ENCODE measurements at places on chromosomes 4 and X.

DNA sequence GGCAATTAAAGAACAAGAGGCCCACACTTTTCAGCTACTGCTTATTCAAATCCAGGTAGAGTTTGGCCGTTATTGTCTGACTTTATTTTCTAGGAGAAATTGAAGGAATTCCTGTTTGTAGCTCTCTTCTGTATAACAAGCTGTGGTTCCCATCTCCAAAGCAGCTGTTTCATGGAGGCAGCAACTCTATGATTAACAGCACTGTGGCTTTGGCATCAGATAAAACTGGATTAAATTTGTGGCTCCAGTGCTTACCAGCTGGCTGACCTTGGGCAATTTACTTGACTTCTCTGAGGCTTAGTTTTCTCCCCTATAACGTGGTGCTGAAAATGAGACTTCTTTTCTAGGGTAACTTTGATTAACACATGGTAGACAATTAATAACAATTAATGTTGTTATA lies 28.1 kb downstream of the SLC30A9 start:
- no peak for DNase-seq

- DNase-seq, result no peak
Observed at GRCh38 chr4:72553540-72554337, 15.3 kb downstream of the ADAMTS3 start.

DNA sequence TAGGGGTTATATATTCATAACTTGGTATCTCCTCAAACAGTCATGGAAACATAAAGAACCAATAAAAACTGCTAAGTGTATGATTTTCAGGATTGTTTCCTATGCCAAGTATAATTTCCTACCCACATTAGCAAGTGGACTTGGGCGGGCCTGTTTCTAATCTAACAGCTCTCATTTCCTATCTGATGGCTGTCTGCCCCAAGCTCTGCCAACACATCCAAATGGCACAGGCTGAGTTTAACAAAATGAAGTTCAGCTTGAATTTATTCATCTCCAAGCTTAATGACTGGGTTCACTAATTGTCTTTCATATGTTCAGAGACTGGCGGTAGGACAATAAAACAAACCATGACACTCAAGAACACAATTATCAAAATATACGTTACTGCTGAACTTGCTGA lies 55.5 kb upstream of the S100G start:
- DNase-seq, result no peak

GRCh38 chrX:6468706-6469105 lies 66.2 kb downstream of the VCX3A start:
- DNase-seq, result no peak

DNA sequence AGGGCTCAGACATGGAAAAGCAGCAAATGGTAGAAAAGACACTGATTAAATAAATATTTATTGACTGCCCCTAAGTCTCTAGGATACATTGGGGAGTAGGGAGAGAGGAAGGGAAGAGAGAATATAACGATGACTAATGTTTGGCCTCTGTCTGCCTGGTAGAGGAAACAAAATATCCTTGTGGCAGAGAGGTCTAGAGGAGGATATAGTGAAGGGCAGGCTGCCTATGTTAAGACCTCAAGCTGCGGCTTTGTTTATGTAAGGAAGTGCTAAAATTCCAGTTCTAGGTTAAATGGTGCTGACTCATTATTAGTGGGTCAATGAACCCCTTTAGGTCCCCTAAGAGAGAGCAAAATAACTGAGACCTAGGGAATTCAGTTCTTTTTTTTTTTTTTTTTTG lies 427.3 kb upstream of the FTHL17 start:
- no peak for DNase-seq

DNA sequence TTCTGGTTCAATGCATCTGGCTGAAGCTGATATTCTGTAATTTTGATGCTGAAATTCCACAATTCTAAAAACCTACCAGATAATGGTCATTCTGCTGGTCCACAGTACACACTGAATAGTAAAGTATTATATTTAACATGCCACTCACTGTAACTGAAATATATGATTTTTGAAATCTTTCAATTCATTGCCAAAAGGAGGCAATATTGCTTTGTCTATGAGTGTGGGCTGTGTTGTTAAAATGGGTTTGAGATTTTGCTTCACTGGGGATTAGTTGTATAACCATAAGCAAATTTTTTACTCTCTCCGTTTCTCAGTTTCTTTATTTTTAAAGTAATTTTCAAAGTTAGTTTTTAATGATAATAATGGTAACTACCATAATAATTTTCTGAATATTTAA lies 1404.1 kb upstream of the IGFBP7 start:
- DNase-seq, result no peak

DNA sequence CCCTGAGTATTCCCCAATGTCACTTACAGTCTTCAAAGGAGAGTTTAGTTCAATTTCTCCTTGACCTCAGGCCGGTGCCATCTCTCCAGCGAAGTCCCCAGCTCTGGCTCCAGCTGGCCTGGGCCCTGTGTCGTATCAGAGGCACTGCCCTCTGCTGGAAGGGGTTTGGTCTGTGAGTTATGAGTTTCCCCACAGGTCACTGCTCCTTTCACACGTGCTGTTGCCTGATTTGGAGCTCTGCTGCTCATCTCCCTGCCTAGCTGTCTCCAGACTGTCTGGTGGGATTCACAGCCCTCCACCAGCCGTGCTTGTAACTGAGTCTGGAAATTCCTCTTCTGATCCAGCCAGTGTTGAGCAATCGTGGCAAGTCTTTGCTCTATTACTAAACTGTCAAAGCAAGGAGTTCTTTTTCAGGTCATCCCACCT lies at the start of gene RAP2C:
Gene RAP2C, minus strand, starts transcription at position 105 of the 426 bp plus-strand sequence. CDS start 2,179 bp downstream, outside the sequence.
- DNase-seq, result peak; percentile 31

GRCh38 chr4:108946237-108946636 lies 183.4 kb upstream of the ETNPPL start:
- no peak for DNase-seq

DNA sequence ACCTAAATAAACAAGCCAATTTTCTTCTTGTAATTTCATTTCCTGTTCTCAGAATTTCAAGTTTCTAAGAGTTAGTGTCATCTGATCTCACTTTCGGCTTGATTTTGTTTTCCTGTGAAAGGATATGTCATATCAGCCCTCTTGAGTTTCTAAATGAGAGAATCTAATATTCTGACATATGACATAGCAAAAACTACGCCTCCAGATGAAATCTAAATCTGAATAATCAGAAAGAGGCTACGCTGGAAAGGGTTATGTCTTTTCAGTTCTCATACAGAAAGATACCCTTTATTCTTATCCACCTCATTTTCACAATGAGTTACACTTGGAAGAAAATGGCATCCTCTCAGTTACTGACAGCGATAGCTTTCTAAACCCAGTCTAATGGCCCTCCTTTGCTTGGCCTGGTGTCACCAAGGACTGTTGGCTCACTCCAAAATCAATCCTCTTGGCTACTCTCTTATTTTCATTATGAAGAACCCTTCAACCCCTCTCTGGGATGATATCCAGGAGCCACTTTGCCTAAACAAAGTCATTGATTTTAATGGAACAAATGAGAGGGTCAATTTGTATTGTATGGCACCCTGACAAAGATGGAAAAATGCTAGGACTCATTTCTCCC lies 65.6 kb downstream of the ASB9 start:
- DNase-seq, result no peak

GRCh38 chr4:52946855-52947254 lies 84.7 kb downstream of the RASL11B start:
- no peak for DNase-seq

DNA sequence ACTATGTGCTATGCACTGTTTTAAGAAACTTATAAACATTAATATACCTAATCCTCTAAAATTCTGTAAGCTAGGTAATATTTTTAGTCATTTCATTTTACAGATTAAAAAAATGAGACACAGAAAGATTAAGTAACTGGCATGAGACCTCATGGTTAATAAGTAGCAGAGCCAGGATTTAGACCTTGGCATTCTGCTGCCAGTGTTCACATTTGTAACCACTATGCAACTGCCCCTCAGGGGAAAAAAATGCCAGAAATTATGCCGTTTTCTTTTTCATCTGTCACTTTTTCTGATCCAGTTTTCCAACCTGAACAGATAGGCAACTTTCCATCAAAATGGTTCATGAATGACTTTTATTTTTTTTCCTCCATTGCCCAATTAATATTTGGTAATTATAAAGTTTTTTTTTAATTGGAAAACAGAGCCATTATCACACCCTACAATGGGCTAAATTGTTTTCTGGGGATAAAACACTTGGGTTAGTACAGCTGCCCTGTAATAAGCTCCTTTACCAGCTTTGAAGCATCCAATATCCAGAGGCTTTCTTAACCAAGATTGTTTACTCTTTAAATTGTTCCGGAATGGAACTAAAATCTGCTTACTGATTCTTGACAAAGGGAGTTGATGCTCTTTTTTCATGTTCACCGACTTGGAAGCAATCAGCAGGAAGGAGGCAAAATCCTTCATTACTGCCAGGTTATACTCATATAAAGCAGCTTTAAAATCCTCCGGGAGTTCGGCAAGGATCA lies 56.4 kb upstream of the DDX60 start:
- no peak for DNase-seq

DNA sequence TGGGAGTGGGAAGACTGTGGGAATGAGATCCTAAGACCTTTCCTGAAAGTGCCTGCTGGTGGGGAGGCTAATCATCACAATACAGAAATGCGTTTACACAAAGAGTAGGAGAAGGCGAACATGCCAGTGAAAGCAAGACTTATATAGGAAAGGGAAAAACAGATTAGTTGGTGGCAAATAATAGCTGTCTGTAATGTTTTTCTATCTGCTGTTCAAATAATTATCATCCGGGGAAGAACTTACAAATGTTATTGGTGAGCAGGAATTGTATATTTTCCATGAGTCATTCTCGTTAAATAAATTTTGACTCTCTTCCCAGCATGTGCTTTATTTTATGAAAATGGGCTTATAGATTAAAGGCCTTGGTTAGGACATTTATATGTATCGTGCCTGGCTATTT lies 196.5 kb downstream of the ARHGAP10 start:
- DNase-seq, result no peak

DNA sequence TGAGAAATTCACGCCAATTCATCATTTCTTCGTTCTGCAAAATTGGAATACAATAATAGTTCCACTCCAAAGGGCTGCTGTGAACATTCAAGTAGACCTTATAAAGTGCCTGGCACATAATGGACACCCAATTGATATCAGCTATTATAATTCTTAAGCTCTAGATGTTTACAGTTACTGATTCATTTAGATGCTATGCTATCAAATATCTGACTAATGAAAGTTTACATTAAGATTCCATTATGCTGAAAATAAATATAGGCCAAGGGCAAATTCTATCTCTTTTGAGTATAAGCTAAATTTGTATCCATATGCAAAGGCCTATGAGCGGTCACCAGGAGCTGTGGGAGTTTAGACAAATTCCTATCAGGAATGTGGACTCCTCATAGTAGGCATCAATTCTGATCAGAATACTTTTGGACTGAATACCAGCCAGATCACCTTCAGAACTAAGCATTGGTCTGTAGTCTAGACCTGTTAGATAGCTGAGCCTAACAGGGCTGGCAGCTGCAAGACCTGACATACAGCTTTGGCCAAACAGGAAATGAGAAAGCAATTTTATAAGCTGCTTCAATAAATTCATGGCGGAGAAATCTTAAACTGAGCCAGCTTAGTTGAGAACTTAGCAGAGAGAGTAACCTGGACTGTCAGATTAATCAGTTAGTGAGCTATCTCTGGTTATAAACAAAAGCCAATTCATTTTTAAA lies 384.3 kb upstream of the ACTRT1 start:
- no peak for DNase-seq

DNA sequence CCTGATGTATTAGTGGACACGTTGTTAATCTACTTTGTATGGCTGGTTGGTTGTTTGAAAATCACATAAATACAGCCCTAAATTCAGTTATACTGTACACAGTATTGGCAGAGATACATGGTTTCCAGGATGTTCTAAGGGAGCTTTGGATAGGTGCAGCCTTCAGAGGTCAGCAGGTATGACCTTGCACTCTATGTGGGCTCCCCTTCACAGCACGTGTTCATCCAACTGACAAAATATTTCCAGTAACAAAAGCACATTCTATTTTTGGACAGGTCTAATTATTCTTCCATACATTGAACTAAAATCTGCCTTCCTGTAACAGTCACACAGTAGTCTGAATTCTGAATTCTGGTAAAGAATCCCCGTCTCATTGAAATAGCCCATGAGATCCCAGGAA lies 92.8 kb upstream of the RAPGEF2 start:
- no peak for DNase-seq

DNA sequence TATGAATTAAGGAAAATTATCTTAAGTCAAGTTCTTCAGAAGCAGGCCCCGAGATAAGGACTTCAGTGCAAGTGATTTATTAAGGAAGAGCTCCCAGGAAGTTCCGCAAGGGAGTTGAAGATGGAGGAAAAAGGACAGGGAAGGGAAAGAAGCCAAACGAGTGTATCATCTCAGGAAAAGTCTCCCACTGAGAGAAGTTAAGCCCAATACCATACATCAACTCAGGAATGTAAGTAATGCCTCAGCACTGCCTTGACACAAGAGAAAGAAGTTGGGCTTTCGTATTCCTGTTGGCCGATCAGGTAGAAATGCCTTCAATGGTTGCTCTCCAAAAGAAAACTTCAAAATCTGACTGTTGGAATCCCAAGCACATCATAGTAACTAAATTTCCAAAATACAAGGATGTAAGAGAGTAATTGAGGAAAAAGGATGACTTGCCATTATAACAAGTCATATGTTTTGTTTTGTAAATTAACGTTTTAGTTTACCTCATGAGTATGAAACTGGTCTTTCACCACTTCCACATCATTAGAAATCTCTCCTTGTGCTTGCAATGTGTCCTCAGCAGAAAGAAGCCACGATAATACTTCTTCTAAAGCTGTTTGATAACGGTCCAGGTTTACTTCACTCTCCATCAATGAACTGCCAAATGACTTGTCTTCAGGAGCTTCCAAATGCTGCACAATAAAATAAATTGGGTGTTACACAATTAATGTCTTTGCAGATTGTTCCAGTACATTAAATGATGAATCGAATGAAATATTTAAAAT lies 566.7 kb downstream of the DMD start:
- no peak for DNase-seq

DNA sequence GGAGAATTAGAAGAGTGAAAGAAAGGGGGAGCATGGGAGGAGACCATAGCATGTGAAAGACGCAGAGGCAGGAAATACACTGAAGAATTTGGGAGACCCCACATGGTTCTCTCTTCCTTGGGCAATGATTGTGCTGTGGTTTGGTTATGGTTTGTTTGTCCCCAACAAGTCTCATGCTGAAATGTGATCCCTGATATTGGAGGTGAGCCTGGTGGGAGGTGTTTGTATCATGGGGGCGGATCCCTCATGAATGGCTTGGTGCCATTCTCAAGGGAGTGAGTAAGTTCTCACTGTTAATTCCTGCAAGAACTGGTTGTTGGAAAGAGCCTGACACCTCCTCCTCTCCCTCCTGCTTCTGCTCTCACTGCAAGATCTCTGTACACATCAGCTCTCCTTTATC lies 78.6 kb upstream of the RAI2 start:
- no peak for DNase-seq

Measured in stimulated activated naive CD4-positive, alpha-beta T cell treated with Interleukin-2 at 50 U/mL for 16 hours (primary cell).